ENCODE measurements at places on chromosomes 3 and 15.

DNA sequence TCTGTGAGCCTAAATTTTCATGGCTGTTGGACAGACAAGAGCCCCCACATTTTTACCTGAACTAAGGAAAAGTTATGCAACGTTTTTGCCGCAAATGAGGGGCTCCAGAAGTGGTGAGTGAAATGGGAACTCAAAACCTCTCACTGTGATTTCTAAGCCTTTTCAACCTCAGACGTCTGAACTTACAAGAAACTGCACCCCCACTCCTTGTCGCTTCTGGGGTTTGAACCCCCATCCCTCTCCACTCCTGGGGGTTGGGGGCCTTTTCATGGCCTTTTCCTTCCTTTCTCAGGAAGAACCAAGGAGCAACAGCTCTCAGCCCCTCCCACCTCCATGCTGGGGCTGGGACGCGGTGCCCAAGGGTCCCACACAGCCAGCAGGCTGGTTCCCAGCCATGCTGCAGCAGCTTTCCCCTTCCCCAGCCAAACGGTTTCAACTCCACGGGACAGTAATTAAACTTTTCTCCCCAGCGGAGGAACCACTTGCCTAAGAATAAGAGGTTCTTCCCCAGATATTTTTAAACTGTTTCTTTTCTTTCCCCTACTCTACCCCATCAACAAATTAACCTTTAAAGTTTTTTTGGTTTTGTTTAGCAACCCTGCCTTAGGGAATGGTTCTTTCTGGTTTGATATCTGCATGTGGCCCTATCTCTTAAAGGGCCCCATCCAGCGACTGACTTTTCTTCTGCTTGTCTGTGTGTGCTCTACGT lies 387.6 kb upstream of the CBLB start:
- DNase-seq, result no peak

DNA sequence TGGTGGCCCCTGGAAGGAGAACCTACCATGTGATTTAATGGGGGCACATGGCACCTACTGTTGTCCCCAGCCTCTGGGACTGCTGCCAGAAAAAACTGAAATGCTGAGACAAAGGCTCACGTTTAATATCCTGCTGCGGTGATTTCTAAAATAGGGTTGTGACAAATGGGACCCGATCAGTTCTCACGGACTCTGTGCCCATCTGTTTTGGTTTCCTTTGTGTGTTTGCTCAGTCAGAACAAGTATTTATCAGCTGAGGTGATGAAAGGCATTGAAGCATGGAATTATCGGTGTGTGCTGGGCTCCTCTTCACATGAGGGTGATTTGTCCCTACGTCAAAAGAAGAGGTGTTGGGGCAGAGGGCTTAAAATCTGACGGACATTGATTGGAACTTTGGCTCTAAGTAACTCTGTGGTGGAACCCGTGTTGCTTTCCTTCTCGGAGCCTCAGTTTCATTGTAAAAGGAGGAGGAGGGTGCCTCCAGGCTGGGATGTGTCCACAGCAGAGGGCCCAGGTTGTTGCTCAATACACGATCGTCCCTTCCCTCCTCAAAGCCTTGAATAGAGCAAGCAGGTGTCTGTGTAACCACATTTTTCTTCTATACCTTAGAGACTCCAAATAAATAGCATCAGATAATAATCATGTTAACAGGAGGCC lies 283.3 kb upstream of the RGMA start:
- no peak for DNase-seq

- DNase-seq, result peak; percentile 32
Observed at GRCh38 chr3:52216585-52217408, 8.6 kb downstream of the TLR9 start.

DNA sequence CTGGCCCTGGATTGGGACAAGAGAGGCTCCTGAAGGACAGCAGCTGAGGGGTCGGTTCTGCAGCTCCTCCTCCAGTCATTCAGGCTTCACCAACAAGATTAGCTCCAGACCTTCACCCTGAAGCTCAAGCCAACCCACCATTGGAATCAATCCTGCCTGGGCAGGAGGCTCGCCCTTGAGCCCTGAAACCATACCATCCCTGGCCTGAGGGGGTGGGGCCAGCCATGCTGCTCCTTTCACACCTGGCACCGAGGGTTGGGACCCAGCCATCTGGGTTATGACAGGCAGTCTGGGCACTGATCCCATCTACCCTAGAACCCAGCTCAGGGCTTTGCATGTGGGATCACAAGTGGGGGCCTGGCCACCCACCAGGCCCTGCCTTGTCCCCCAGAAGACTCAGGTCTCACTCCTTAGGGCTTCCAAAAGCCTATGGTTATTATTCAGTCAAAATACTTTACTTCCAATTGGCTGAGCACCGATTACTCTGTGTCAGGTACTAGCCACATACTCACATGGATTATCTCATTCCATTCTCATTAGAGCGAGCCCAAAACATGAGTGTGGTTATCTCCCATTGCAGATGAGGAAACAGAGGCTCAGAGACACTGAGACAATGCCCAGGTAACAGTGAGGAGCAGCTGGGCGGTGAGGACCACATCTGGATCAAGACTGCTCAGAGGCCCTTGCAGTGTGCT lies 3.1 kb downstream of the ABHD14B start:
- DNase-seq, result no peak

- DNase-seq, result no peak
Observed at GRCh38 chr3:159165961-159166360, 364.1 kb downstream of the MFSD1 start.

GRCh38 chr3:124076235-124076634 lies 84.3 kb upstream of the ROPN1 start:
- no peak for DNase-seq

- DNase-seq, result no peak
Observed at GRCh38 chr15:45386974-45387373, 8.6 kb upstream of the GATM start.
